ENCODE measurements at places on chromosomes 6 and 20. TPM values are rescaled to one million over a fixed set of nuclear protein-coding genes. Genes with fewer than 3 reads are reported as not detected.

The SUN5 gene
- total RNA-seq = not detected

- DNase-seq = no peak
Measured at GRCh38 chr6:150238846-150239407, 96.1 kb downstream of the PPP1R14C start.

DNA sequence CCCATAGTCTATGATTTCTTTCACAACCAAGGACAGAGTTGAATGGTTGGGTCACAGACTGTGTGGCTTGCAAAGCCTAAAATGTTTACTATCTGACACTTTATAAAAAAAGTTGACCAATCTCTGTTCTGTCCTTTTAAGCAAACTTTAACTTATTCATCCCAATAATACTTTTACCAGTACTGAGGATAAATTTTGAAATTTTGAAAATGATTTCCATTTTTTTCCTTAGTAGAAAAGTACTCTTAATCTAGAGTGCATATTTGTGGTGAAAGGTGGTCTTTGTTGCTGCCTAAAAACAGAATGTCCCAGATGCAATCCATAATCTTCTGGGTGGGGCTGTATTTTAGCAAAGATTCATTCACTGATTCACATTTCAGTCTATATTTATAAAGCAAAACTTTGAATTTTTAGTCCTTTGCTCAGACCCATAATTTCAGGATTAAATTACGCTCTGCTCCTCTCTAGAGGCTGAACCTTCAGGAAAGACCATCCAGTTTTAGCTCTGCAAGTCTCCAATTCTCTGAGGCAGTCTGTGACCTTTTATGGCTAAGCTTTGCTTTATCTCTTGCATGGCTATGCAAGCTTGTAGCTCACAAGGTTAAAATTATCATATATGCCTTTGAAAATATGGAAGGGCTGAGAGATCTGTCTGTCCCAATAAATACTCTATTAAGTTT, 573.5 kb downstream of the COL12A1 start:
- no peak for DNase-seq

DNA sequence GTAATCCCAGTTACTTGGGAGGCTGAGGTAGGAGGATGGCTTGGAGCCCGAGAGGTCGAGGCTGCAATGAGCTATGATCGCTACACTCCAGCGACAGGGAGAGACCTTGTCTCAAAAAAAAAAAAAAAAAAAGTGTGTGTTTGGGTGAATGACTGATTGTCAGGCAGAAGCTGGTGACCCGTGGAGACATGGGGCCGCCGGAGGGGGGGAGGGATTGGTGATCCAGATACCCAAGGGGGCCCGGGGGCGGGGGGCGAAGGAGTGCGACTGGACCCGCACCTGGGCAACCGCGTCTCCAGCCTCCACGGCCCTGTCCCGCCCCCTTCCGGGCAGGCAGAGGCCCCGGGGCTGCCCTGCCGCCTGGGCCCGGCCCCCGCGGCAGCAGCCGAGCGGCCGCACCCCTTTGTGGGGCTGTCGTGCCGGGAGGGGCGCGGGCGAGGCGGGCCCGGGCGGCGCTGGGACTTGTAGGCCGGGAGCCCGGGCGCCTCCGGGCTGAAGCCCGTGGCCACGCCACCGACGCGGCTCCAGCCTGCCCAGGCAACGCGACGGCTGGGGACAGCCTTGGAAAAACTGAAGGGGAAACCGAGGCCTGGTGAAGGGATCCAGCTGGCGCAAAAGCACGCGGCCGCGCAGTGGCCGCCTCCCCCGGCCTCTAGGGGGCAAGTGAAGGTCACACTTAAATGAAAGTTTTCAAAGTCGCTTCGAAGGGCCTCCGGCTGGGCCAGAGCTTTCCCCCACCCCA, 2.1 kb upstream of the RBM38 start:
- DNase-seq = peak; percentile 95

DNA sequence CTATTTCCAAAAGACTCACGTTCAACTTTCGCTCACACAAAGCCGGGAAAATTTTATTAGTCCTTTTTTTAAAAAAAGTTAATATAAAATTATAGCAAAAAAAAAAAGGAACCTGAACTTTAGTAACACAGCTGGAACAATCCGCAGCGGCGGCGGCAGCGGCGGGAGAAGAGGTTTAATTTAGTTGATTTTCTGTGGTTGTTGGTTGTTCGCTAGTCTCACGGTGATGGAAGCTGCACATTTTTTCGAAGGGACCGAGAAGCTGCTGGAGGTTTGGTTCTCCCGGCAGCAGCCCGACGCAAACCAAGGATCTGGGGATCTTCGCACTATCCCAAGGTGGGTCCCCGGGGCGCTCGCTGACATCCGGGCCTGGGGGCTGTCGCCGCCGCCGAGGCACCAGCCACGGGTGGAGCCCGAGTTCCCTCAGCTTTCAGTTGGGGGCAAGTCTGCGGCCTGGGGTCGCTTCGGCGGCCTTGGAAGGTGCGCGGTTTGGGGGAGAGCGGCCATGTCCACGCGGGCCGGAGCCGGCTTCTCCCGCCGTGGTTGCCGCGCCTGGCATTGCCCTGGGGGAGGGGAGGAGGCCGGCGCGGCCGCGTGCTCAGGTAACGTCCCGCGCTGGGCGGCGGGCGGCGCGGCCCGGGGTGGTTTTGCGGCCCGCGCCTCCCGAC, 429 bp downstream of the AMD1 start:
- DNase-seq = no peak

DNA sequence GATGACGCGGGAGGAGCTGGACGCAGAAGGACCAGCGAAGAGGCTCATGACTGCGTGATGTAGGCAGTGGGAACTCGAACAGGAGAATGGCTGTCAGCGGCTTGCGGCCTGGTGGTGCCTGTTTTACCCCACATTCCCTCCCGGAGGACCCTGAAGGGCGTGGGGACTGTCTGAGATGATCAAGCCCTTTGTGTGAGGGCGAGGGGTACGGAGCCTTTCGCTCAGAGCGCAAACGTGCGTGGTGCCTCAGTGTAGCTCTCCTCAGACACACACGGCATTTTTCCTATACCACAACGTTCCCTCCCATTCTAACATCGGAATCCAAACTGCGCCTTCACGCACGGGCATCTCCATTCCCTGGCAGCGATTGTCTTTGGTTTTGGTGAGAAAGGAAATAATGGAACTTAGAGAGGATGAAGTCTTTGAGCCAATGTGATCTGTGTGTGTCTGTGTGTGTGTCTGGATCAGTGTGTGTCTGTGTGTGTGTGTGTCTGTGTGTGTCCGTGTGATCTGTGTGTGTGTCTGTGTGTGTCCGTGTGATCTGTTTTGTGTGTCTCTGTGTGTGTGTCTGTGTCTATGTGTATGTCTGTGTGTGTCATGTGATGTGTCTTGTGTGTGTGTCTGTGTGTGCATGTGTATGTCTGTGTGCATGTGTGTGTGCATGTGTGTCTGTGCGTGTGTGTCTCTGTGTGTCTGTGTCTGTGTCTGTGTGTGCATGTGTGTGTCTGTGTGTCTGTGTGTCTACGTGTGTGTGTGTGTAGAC, 5.3 kb downstream of the PTK6 start:
- peak; percentile 56 for DNase-seq

DNA sequence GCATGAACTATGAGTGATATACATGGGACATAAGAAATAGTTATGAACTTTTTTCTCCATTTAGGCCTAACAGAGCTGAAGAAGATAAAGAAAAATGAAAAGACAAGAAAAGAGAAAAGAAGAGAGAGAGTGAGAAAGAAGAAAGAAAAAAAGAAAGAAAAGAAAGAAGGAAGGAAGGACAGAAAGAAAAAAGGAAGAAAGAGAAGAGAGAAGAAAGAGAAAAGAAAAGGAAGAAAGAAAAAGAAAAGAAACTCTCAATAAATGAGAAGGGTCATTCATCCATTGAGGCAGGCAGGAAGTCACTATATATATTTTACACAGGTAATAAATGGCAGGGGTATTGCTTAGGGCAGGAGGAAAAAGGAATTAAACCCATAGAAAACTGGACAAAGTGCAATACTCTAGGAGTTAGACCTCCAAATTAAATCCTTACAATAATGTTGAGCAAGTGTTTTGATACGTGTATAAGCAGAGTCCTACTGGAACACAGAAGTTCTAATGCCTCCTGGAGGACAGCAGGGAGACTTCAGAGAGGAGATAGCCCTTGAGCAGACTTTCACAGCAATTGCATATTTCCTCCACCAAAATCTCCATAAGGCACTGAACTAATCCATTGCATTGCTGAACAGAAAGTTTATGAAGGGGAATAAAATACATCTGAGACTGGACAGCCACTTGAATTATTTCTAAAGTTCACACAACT, 86.4 kb upstream of the TENT5A start:
- DNase-seq = no peak

The CRISP3 gene
- not detected for total RNA-seq

DNA sequence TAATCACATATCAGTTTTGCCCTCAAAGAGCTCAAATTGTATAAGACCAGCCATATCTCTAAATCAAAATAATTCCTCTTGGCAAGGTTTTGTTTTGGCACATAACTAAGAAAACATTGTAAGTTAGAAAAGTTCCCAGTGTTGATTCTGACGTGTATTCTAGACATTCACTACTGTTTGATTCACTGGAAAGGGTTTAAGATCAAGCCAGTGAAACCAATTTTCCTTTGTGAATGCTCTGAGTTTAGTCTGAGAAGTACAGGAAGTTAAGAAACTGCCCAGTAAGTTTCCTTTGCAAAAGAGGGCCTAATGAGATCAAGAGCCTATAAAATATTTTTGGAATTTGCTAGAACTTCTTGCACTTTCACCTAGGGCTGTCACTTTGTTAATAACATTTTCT, 143.0 kb downstream of the FNDC1 start:
- no peak for DNase-seq

The IMPG1 gene
- not detected for total RNA-seq

GRCh38 chr20:60361761-60362395, 403.7 kb downstream of the CDH26 start:
- no peak for DNase-seq

DNA sequence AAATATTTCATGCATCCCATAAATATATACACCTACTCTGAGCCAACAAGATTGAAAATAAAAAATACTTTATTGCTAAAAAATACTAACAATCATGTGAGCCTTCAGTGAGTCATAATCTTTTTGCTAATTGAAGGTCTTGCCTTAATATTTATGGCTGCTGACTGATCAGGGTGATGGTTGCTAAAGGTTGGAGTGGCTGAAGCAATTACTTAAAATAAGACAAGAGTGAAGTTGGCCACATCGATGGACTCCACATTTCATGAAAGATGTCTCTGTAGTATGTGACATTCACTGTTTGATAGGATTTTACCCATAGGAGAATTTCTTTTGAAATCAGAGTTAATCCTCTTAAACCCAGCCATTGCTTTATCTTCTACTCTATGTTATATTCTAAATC, 11.1 kb downstream of the TRDN start:
- DNase-seq = no peak

- peak; percentile 59 for DNase-seq
Measured at GRCh38 chr20:63792866-63793265, 38.2 kb downstream of the ZBTB46 start.

GRCh38 chr6:105226598-105227294, 46.9 kb upstream of the POPDC3 start:
- no peak for DNase-seq

- no peak for DNase-seq
Measured at GRCh38 chr20:2026514-2026913, 32.7 kb upstream of the PDYN start.

DNA sequence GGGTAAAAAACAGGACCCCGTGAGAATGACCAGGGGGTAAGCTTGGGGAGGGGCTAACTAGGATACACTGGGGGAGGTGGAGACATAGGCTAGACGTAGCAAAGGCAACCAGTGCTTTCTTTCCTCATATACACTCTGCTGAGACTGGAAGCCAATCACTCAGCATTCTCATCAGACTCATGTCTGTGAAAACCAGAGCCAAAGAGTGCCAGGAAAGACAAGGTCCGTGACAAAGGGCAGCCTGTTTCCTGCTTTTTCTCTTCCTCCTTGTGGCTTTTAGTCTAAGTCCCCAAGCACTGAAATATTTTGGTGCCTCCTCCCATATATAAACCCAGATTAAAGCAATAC, 97.9 kb upstream of the NEDD9 start:
- DNase-seq = no peak

The LINC00237 gene
- 3.7 TPM for total RNA-seq

GRCh38 chr6:89596056-89596455, 42.5 kb downstream of the LYRM2 start:
- DNase-seq = no peak

The BMP5 gene
- total RNA-seq = not detected

The ZFP57 gene
- 0.10 TPM for total RNA-seq

- DNase-seq = peak; percentile 99
Measured at GRCh38 chr20:63381781-63382431, 20.8 kb upstream of the CHRNA4 start.

- no peak for DNase-seq
Measured at GRCh38 chr6:40966860-40967259, 72.2 kb downstream of the UNC5CL start.

GRCh38 chr6:155795173-155795796, 339.6 kb upstream of the NOX3 start:
- DNase-seq = no peak

GRCh38 chr6:55773620-55774216, 101.7 kb downstream of the BMP5 start:
- no peak for DNase-seq

GRCh38 chr20:43320536-43320935, 130.8 kb upstream of the PTPRT start:
- no peak for DNase-seq

DNA sequence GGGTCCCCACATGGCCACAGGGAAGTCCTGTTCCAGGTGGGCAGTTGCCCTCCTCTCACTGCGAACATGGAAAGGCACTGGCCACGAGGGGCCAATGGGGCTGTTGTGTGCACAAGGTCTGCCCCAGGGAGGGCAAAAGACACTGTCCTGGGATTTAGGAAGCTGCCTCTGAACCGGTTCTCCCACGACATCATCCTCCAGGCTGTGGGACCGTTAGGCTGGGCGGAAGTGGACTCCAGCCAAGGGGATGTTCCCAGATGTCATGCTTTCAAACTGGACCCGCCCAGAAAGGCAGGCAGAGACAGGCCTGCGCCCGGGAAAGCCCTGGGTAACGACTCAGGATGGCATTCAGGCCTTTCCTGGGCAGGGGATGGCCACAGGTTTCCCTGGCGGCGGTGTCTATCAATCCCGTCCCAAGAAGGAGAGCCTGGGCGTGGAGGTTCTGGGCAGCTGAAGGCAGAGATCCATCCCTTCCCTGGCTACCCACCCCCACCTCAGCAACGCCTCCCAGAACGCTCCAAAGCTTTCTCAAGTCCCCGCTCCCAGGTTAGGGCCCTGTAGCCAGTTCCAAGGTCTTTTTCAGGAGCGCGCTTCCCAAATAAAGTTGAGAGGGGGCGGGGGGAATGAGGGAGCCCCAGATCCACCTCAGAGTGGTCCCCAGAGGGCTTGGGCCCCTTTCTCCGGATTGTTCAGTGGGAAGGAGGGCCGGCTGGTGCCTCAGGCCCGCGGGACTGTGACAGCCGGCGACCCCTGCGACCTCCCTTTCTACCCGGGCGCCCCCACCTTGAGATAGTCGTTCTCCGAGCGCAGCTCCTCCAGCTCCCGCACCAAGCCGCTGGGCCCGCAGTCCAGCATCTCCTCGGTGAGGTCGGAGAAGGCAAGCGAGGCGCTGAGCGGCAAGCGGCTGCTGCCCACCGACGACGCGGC, 13.8 kb upstream of the TLDC2 start:
- peak; percentile 82 for DNase-seq

The RXRB gene
- 18.1 TPM for total RNA-seq

DNA sequence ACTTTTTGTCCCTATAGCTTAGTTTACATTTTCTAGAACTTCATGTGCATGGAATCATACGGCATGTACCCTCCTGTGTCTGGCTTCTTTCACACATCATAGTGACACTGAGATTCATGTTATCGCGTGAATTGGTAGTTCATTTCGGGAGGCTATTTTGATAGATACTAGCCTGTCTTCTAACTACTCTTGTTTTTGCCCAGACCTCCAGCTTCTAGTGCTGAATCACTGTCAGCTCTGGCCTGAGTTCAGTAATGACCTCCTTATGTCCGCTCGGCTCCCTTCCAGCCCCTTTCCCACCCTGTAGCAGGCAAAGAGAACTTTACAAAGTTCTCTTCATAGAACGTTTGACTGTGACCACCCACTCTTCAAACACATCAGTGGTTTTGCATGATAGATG, 14.1 kb downstream of the MYBL2 start:
- peak; percentile 2 for DNase-seq
